Thoracic aorta endothelial cell (primary cell): ENCODE measurements at places on chromosomes 1 and 21. TPM values are rescaled to one million over a fixed set of nuclear protein-coding genes. Genes with fewer than 3 reads are reported as not detected.

Gene HCRTR1
- 0.57 and 0.66 TPM in 2 replicates for total RNA-seq

Gene LRRC71
- total RNA-seq: 0.27 and 0.36 TPM in 2 replicates

Gene S100A16
- 530 TPM in 2 replicates for total RNA-seq

Gene CFAP74
- total RNA-seq: not detected in 2 replicates

Gene LEFTY2
- total RNA-seq: 0.13 TPM in 1 of 2 replicates, not detected in the other

Gene BRDT
- total RNA-seq: not detected in 2 replicates

Gene VAV3
- 1.3 and 2.8 TPM in 2 replicates for total RNA-seq

Gene B3GALT5
- total RNA-seq: not detected in 2 replicates

Gene LORICRIN
- total RNA-seq: not detected in 2 replicates

Gene ZBTB8A
- 7.1 and 8.5 TPM in 2 replicates for total RNA-seq

Gene KRTAP10-5
- total RNA-seq: not detected in 2 replicates

Gene ADORA1
- under 0.01 TPM in 1 of 2 replicates, not detected in the other for total RNA-seq

Gene CELA2A
- total RNA-seq: not detected in 2 replicates

Gene ZCCHC17
- total RNA-seq: 41.8 and 42.4 TPM in 2 replicates

Gene AMY1B
- total RNA-seq: not detected in 2 replicates

Gene CRB1
- 0.13 and 0.57 TPM in 2 replicates for total RNA-seq

Gene FABP3
- total RNA-seq: not detected in 2 replicates

Gene KIF1B
- total RNA-seq: 58.6 and 60.8 TPM in 2 replicates

Gene FCGR3A
- total RNA-seq: not detected in 2 replicates

Gene FAM78B
- total RNA-seq: 0.36 and 0.40 TPM in 2 replicates

Gene EBNA1BP2
- 178 and 201 TPM in 2 replicates for total RNA-seq

Gene RHEX
- not detected in 2 replicates for total RNA-seq

Gene KRTAP19-3
- not detected in 2 replicates for total RNA-seq

Gene TNFAIP8L2
- total RNA-seq: not detected in 2 replicates

Gene A3GALT2
- not detected in 2 replicates for total RNA-seq

Gene TNFRSF4
- 0.57 and 0.93 TPM in 2 replicates for total RNA-seq

Gene S100A9
- not detected in 2 replicates for total RNA-seq

Gene DIRAS3
- 0.22 and 0.66 TPM in 2 replicates for total RNA-seq

Gene SESN2
- total RNA-seq: 13.6 and 15.3 TPM in 2 replicates

Gene ASTN1
- total RNA-seq: not detected in 2 replicates

Gene GDAP2
- 30.7 and 34.3 TPM in 2 replicates for total RNA-seq
